ENCODE measurements at places on chromosomes 3 and 15.

- DNase-seq: peak; percentile 21
Measured at GRCh38 chr3:20043396-20043795, 3.1 kb downstream of the KAT2B start.

DNA sequence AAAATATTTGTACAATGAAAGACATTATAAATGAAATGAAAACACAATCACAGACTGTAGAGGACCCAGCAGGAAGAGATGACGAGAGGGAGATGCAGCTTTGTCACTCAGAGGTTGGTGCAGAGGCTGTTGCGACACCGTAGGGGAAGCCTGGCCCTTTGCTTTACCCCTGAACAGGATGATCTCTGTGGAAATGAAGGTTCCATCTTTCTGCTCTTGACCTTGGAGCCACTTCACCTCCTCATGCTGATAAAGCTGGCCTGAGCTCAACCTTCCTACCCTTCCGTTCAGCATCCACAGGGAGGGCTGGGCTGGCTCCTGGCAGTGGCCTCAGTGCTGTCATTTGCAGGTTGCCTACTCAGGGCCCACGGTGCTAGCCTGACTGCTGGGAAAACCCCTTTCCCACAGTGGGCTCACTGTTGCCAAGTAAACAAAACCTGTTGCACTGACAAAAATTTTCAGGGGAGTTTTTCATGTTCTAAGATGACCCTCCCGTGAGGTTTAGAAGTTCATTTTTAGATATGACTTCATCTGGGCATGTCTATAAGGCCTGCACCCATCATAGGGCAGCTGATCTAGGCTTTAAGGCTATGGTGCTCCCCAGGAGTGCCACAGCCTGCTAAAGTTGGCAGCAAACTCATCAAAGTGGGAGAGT lies 3.0 kb upstream of the CD80 start:
- DNase-seq: no peak

- DNase-seq: no peak
Measured at GRCh38 chr3:123459862-123460261, 11.0 kb upstream of the ADCY5 start.

GRCh38 chr15:60358935-60359682 lies 38.7 kb downstream of the ANXA2 start:
- DNase-seq: no peak

DNA sequence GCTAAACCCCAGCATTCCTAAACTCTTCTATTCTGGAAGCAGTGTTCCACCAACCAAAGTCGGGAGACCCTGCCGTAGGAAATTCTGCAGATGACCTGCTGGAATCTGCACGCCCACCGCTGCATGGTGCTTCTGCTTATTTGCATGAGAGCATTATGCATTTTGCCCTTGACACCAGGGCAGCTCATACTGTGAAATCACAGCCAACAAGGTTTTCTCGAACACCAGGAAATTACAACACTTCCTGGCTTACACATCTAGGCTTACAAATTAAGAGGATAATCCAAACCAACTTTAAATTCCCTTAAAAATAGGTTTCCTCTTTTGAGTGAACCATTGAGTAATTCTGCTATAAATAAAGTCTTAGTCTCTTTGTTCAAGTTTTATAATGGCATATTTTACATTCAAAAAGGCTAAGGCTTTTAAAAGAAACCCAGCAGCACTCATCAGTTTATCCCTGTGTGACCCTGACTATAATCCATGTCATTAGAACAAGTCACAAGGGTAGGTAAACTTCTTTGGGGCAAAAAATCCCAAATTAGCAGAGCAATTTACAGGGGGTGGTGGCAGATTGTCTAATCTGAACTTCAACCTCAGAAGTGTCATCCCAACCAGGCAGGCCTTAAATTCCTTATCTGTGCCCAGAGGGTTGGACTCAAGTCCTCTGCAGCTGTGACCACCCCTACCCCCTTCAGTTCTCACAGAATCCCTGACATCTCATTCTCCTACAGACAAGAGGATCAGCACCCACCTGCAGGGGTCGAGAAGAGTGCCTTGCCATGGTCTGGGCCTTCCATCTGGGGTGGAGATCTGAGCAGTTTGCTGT lies 33.5 kb upstream of the RBP1 start:
- DNase-seq: no peak

DNA sequence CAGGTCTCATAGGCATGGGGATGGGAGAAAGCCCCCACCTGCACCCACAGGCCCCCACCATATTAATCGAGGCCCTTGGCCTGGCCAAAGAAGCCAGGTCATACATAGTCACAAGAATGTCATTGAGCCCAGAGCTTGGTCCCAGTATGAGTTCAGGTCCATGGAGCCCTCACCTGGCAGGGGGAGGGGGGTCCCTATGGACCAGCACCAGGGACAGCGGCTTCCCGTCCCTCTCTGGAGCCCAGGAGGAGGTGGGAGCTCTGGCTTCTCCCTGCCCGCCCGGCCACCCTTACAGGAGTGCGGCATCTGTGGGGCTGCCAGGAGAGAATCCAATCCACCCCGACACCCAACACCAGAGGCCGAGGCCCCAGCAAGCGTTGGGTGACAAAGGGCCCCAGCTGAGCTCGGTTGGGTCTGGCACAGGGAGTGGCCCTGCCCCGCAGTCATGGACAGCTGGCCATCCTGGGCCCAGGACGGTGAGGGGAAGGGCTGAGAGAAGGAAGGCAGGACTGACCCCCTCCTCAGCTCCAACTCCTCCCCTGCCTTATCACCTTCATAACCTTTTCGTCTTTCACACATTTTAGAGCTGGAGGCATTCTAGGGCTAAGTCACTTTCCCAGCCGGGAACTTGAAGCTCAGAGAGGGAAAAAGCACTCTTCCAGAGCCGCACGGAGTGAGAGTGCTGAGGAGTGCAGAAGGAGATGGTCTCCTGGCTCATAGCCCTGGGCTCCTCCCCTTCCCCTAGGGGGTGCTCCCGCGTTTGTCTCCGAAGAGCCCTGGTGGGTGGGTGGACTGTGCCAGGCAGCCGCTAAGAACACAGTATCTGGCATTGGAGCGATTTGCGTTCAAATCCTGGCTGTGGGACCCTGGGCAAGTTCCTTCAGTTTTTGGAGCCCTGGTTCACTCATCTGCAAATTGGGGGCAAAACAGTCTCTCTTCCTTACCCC lies 54.6 kb downstream of the ATP2B2 start:
- DNase-seq: no peak

GRCh38 chr3:70182166-70182565 lies 130.3 kb downstream of the MDFIC2 start:
- DNase-seq: no peak

DNA sequence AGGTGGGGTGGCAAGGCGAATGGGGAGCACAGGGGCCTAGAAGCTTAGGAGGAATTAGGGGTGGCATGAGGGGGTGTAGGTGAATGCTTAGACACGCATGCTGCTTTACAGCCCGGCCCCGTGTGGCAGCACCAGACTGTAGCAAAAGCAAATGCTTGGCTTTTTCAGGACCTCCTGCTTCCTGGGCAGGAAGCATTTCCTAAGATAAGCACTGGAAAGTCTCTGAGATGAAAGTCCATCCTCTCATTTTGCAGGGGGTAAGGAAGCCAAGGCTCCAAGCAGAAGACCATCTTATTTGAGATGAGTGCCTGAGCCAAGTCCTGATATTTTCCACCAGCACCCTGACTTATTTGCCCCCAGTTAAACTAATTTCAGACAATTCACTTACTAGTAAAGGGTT lies 12.9 kb downstream of the SSUH2 start:
- DNase-seq: no peak

DNA sequence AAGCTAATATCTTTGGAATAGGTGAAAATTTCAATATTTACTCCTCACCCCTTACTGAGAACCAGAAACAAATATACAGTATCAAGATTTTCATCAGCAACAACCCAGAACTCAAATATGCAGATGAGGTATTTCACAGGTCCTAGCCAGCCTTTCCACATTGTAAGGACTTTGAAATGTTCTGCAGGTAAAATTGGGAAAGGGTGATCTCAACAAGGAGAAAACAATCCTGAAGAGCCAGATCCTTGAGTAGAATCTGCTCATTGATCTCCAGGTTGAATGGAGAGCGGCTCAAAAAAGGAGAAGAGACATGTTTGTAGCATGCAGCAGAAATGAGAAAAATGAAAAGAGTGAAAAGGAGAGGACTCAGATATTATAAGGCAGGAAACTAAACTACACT lies 493.3 kb upstream of the NAALADL2 start:
- DNase-seq: no peak

- no peak for DNase-seq
Measured at GRCh38 chr15:100879464-100880138, at the start of gene ALDH1A3. Gene ALDH1A3 (plus strand): TSS chr15:100879831. CDS start chr15:100879908, 77 bp downstream.

DNA sequence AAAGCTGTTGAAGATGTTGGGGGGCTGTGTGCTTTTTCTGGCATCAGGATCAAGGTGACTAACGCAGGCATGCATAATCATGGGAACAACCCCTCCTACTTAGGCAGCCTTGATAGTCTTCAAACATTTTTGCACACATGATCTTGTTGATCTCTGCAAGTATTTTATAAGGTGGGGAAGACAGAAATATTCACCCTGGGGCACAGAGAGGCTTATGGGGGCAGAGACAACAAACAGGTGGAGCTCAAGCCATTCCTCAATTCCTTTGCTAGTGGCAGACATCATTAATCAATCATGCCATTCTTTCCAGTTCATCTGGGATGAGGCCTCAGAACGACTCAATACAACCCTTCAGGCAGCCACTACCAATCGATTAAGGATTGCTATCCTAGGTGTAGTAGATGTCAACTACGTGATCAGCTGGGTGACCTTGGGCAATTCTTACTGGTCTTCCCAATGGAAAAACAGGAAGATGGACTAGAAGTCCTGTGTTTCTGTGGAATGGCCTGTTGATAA lies 110.3 kb upstream of the SMAD3 start:
- DNase-seq: no peak

DNA sequence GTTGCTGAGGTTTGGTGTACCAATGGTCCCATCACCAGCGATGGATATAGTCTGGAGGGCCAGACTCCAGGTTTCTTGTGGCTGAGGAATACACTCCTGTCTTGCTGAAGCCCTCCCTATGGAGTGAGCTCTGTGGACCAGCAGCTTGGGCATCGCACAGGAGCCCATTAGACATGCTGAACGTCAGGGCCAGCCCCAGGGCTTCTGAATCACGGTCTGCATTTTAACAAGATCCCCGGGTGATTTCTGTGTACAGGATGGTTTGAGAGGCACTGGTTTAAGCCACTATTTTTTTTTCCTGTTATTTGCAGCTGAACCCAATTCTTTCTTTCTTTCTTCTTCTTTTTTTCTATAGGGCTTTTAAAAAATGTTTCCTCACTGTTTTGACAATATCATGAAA lies 69.5 kb upstream of the XCR1 start:
- DNase-seq: no peak

DNA sequence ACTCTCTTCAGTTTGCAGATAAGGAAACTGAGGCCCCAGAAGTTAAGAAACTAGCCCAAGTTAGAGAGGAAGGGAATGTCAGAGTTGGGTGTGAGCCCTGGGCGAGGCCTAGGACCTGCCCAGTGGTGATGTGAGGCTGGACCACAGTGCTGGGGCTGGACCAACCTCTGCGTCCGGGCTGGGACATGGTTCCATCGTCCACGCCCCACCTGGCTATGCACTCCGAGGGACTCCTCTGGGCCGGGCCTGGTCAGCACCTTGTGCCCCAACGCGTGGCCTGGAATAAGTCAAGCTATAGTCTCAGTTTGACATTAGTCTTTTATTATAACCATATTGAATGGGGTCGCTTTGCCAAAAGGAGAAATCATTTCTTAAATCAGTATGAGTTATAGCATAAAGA lies 272.1 kb downstream of the PLCL2 start:
- DNase-seq: no peak

DNA sequence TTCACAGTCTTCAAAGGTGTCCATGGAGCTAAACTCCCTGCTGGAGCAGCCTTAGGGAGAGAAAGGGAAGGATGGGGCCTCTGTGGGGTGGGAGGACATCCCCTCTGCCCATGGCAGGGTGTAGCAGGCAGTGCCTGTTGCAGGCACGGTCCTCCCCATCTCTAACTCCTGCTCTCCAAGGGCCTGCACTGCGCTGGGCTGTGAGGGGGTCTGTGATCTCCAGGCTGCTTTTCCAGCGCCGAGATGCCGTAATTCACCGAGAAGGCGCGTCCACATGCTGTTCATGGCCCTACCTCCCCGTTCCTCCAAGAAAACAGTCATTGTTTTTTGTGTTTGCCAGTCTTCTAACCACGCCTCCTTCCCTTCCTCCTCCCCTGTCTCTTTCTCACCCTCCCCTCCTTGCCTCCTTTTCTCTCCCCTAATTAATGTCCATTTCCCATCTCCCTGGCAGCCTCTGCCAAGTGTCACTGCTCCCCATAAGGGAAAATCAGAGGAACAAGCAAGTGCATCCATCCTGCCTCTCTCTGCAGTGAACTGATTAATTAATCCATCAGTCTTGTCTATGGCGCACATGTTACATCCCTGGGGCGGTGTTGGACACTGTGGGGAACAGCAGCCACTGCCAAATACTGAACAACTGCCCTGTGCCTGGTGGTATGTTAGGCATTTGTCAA lies 17.7 kb upstream of the LAMP3 start:
- no peak for DNase-seq

GRCh38 chr15:57160823-57161560 lies 215.3 kb upstream of the CGNL1 start:
- peak; percentile 47 for DNase-seq

- no peak for DNase-seq
Measured at GRCh38 chr3:5498981-5499380, 311.5 kb downstream of the EDEM1 start.

GRCh38 chr3:123113889-123114450 lies 47.1 kb downstream of the PDIA5 start:
- DNase-seq: no peak

DNA sequence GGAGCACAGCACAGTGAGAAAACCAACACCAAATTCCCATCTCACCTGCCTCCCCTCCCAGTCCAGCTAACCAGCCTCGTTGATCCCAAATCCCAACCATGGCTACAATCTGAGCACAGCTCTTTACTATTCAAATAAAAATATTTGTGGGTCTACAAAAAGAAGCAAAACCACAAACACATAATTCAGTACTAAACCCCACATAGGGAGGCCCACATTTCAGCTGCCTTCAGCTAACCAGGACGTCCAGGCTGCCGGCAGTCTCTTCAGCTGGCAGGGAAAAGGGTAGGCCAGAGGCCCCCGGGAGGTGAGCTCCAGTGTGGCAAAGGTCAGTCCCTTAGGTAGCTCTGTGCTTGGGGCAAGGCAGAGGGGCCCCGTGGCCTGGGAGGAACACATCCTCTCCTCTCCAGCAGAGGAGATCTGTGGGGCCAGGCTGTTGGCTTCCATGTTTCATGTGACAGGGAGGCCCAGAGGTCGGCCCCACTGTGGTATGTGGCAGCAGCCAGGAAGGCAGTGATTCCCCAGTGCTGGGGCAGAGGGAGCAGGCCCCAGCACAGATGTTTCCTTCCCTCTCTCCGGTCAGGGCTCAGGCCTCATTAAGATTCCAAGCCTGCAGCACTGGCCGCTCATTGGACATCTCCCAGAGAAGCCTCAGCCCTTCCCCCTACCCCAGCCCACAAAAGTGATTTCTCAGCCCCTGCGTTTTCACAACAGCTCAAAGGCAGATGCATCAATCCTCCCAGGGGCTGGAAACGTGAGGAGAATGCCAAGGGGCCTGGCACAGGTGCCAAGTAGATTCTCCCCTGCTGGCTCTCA lies 381.4 kb downstream of the NTRK3 start:
- DNase-seq: no peak

DNA sequence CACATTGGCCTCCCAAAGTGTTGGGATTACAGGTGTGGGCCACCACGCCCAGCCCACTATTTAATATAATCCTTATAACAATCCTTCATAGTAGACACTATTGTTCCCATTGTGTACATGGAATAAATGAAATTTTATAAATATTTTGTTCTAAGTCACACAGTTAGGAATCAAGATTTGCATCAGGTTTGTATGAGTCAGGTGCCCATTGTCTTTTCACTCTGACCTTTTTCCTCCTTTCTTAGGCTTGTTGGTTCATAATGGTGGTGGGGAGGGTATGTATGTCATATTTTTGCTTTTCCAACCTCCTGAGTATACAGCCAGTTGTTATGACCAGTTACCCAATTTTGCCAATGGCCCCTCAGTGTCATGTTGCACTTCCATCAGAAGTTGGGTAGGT lies 18.0 kb upstream of the SLC30A4 start:
- DNase-seq: no peak
